Head of caudate nucleus (tissue), 42 donors: ENCODE measurements at places on chromosomes 5 and 9.

DNA sequence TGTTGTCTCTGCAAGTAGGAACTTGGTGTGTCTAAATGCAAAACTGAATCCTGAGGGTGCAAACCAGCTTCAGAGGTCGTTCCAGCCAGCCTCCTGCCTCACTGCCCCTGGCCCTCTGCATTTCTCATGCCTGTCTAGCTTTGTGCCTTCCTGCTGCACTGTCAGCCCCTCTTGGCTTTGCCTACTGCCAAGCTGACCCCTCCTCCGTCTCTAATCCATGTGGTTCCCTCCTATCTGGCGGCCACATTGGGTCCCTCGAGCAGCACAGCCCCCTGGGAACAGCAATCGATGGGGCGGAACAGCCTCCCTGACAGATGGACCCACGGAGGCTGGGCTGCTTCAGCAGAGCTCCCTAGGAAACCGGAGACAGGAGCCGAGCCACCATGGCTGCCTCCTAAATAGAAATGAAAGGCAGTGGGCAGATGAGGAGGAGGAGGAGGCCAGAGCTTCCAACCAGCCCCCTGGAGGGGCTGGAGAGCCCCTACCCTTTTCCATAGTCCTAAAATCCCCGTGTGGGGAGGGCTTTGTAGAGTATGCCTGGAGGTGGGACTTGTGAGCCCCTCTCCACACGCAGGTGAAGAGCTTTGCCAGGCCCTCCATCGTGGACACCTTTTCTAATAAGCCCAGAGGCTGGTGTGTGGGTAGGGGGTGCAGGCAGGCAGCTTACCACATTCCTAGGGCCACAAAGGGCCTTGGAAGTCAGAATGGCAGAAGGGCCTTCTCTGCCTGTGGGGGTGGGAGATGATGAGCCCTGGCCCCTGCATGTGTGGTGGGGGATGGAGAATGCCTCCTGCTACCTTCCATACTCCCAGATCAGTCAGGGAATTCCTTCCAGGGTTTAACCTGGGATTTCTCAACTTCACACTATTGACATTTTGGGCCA, 9.2 kb upstream of the CXXC5 start:
- DNase-seq: no peak

- no peak for DNase-seq
Measured at GRCh38 chr5:171444582-171444981, 25.1 kb downstream of the FGF18 start.

GRCh38 chr9:14488421-14489190, 174.7 kb upstream of the NFIB start:
- DNase-seq: no peak

DNA sequence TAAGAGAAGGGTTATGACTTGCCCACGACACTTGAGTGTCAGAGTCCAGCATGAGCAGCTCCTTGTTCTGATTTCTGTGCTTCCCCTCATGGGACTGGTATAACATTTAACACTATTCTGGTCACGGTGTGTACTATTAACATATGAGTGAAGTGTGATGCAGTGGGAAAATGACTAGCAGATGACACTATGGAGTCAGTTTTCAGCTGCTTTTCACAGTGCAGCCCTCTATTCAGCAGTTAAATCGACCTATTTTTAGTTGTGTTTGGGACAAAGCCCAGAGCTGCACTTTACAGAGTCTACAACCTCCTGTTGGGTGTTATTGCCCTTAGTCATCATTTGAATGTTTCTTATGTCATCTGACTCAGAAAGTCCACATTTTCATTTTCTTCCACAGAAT, 59.1 kb downstream of the CHSY3 start:
- no peak for DNase-seq

- DNase-seq: no peak
Measured at GRCh38 chr9:97853844-97854695, 1.0 kb downstream of the FOXE1 start.

GRCh38 chr5:5978501-5979376, 399.6 kb downstream of the MED10 start:
- no peak for DNase-seq

GRCh38 chr5:149795360-149795759, 65.2 kb downstream of the PPARGC1B start:
- no peak for DNase-seq

- no peak for DNase-seq
Measured at GRCh38 chr5:34411470-34412346, 244.4 kb upstream of the RAI14 start.

GRCh38 chr5:135539430-135540005, 3.8 kb upstream of the NEUROG1 start:
- no peak for DNase-seq

DNA sequence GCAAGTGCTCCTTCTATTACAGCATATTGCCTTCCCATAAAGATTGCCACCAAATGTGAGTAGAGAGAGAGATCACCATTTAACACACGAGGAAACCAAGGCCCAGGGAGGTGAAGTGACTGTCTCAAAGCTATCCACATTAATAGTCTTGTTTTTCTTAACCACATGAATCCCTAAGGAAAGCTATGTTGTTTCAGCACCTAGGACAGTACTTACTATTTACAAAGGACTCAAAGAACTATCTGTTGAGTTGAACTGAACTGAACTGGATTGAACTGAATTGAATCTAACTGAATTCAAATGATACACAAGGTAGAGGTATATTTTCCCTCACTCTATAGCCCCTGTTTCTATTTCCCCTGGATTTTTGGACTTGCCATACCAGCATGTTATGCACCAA, 430.4 kb downstream of the CAAP1 start:
- DNase-seq: no peak

- no peak for DNase-seq
Measured at GRCh38 chr5:151208481-151208914, 15.4 kb downstream of the CCDC69 start.

- DNase-seq: no peak
Measured at GRCh38 chr5:61465066-61465465, 133.0 kb downstream of the ZSWIM6 start.

- no peak for DNase-seq
Measured at GRCh38 chr5:7392693-7393024, 3.3 kb upstream of the ADCY2 start.

GRCh38 chr5:59569608-59570334, 323.8 kb downstream of the PDE4D start:
- DNase-seq: no peak
